Non-pigmented ciliary epithelial cell (primary cell): ENCODE measurements at places on chromosomes 7 and 10.
A peak's percentile ranks its signal among the peaks of the same experiment; 100 is the strongest.

DNA sequence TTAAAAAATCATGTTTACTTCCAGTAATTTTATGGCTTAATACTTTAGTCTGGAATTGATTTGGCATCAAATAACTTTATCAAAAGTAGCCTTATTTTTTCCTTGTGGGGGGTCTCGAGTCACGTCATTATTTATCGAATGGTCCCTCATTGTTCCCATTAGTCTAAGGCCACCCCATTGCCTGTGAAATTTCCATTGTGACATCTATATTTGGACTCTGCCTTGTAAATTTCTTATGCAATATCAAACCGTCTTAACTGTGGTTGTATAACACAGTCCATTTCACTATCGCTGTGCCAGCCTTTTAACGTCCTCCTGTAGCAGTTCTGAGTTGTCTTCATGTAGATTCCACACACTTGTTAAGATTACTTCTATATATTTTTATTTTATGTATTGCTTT, 103.9 kb upstream of the RET start:
- DNase-seq: no peak

DNA sequence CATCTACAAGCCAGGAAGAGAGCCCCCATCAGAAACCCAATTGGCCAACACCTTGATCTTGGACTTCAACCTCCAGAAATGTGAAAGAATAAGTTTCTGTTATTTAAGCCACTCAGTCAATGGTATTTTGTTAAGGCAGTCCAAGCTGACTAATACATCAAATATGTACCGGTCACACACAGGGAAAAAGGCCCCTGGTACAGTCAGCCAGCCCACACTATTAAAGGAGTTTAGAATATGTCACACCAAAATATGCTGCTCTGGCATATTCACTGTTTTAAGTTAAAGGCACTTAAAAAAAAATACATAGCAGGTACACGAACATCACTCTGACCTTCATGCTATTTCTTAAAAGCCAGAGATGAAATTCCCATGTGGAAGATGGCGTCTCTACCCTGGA, 15.2 kb upstream of the CDCA7L start:
- DNase-seq: peak; percentile 69

DNA sequence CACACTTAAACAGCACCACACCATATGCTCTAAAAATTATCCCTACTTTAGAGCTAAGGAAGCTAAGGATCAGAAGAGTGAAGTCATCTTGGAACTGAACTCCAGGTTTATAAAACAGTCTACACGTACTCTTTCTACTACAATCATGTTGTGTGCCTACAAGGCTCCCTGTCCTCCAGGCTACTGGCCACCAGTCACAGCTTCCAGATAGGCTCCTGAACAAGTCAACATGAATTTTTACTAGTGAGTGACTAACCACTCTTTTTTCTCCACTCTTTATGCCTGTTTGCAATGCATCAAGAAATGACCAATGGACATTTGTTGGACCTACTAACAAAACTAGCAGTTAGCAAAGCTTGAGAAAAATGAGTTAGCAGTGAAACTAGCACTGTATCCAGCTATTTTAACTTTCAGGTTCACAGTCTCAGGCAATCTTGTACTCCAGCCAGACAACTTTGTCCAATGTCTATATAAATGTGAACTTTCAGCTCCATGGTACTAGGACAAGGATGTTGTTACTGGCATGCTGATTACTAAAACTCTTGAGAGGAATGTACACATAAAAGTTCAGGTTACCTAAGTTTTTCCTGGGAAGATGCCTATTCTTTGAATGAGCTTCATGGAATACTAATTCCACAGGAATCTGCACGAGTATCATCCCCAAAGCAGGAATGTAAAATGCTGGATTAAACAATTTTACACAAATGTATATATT, 180.0 kb downstream of the BTAF1 start:
- no peak for DNase-seq

- no peak for DNase-seq
Observed at GRCh38 chr7:134740376-134740775, 39.1 kb upstream of the CALD1 start.

- DNase-seq: no peak
Observed at GRCh38 chr7:15292138-15292537, 269.7 kb downstream of the AGMO start.

- no peak for DNase-seq
Observed at GRCh38 chr10:113939212-113939860, 84.9 kb downstream of the NHLRC2 start.
